ENCODE measurements at places on chromosomes 11 and 22.

DNA sequence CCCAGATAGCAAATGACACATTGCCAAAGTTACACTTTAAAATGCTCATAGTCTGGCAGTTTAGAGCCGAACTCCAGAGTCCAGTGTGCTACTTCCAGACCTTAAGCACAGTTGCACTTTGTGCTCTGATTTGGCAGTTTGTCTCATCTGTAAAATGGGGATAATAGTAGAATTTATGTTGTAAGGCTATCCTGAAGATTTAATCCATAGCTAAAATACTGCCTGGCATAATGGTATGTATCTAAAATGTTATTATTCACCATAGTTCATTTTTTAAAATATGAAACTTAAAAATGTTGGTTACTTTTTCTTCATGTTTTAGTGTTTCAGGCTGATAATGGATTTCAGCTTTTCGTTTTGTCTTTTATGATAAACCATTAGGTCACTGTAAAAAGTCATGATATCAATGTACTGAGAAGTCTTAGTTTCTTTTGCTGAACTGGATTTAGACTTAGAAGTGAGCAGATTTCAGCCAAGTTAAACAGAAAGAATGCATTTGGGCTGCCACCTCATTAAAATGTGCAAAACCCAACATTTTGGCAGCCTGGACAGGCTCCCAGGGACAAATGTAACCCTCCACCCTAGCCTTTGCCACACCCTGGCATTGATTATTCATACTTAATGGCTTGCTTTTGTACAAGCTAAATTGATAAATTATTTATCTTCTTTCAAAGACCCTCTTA, 933 bp downstream of the OLFML1 start:
- DNase-seq, result no peak

GRCh38 chr11:64094463-64095260, 58.9 kb downstream of the FLRT1 start:
- DNase-seq, result peak; percentile 46

DNA sequence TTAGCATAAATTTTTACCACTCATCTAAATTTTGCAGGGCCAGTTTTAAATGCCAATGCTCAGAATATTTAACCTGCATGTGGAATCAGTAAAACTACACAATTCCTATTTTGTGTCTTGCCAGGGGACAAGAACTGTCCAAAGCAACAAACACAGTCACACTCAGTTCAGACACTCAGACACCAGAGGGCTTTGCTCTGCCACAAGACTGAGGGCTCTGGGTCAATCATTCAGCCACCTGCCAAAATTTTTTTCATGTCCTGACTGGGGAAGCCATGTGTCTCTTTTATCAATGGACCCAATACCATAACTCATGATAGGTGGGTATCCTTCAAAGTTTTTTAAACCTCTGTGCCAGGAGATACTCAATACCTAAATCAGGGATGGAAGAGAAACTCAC, 304.0 kb upstream of the ANO3 start:
- no peak for DNase-seq

DNA sequence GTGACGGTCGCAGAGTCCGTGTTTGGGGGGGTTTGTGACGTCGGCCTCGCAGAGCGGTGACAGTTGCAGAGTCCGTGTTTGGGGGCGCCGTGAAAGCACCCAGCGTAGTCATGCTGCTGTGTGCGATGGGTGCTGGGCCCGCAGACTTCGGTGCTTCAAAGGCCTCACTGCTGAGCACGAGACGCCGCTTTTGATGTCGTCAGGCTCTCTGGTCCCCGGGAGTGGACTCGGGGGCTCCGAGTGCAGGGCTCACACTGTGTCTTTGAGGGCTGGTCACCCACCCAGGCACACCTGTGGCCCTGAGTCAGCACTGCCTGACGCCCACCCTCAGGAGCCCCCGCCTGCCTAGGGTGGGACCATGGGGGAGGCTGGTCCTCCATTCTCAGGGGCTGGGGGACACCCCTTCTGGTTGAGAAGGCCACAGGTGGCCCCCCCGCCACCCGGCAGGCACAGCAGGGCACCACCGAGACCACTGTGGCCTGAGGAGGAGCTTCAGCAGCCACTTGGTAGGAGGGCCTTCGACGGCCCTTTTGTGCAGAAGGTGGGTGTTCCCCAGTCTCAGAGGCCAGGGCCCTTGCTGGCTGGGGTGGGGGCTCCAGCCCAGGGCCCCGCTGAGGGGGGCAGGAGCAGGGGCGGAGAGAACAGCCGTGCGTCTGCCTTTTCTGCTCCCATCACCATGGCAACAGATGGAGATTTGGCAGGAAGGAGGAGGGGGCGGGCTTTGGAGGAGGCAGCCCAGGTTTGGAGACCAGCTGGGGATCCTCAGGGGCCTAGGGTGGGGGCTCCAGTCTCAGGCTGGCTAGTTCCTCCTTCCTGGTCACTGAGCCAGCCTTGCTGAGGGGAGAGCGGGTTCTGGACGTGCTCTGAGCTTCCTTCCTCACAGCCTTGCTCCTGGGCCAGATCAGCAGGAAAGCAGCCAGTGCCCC, 20.9 kb downstream of the BRSK2 start:
- DNase-seq, result no peak

DNA sequence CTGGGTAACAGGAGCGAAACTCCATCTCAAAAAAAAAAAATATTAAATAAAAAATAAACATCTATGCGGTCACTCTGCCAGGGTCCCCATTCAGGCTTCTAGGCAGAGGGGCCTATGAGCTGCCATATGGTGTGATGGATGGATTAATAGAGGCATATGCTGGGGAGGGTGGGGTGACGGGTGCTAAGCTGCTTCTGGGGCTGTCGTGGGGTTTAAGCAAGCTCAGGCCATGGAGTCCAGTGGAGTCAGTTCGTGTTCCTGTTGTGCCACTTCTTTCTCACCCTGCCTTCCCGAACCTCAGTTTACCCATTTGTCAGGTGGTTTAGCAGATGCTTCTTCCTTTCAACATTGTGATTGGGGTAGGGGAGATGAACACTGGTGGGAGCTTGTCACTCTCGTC, 9.0 kb upstream of the GRAMD4 start:
- no peak for DNase-seq

GRCh38 chr11:17328871-17329494, 22.6 kb upstream of the NCR3LG1 start:
- DNase-seq, result no peak

GRCh38 chr11:119091966-119092879, 7.5 kb downstream of the HMBS start:
- no peak for DNase-seq

DNA sequence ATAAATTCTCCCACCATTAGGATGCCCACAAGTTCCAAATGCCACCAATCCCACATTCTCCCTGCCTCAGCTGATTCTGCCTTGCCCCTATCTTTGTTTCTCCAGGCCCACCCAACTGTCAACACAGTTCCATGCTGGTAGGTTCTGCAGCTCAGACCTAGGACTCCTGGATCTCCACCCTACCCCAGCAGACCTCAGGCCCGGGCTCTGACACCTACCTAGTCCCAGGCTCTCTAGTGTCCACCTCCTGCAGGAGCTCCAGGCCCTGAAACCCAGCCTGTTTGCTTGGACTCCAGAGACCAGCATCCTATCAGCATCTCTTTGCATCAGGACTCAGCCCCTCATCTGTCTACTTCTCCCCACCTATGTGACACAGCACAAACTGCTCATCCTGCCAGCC, 86.5 kb downstream of the PDE2A start:
- DNase-seq, result no peak

- DNase-seq, result no peak
These were observed 4.0 kb downstream of the POGLUT3 start for GRCh38 chr11:108494182-108494581.

- DNase-seq, result no peak
These were observed 17.1 kb downstream of the APOBEC3H start for GRCh38 chr22:39114112-39114511.

DNA sequence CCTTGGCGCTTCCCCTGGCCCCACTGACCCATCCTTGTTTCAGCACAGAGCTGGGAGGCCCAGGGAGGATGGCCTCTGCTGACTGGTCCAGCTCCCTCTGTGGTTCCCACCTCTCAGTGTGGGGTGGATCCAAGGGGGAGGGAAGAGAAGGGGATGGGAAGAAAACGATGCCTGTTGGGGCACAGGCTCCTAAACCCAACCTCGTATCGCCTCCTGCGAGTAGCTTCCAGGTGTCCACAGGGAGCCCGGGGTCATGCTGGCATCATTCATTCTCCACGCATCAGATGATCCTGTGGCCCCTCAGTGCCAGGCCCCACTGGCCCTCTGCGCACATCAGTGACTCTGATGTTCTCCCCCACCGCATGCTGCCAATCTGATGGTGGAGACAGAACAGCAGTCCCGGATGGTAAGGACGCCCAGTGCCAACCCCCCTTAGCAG, 5.1 kb downstream of the MYEOV start:
- no peak for DNase-seq
